ENCODE measurements at places on chromosomes 12 and 14.

- no peak for DNase-seq
These were observed 960.9 kb upstream of the FBXO33 start for GRCh38 chr14:40393143-40393542.

- DNase-seq = no peak
These were observed 729 bp upstream of the GAPDH start for GRCh38 chr12:6533653-6533922.

- no peak for DNase-seq
These were observed 66.4 kb downstream of the PTPRR start for GRCh38 chr12:70854138-70854537.

DNA sequence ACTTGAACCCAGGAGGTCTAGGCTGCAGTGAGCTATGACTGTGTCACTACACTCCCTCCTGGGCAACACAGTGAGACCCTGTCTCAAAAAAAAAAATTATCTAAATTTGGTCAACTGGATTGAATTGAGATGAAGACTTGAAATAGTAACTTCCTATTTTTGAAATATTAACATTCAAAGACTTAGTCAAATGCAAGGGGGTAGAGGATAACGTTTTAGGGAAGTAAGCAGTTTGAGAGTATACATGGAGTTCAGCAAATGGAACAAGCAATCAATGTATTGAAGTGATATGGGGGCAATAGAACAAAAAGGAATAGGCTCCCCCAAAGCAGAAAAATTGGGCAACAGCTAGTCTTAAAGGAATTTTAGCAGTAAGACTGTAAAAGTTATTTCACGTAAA is 4.6 kb upstream of the MFAP5 start:
- no peak for DNase-seq

DNA sequence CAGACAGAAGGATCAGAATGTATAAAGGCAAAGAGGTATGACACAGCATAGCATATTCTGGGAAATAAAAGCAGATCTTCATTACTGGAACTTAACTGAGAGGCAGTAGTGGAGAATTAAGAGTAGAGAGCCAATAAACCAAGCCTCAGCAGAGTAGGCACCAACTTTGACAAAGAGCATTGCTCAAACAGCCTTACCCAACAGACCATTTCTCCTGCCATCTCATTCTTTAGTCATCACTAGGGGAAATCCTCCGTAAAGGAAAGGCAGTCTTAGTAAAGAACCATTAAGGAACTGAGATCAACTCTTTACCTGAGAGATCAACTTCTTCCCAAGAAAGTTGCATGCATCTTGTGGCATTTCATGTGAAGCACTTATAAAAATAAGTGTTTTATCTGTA is 36.6 kb downstream of the SENP1 start:
- DNase-seq = no peak

Measured in eye (tissue), 1 donor.